Activated CD8-positive, alpha-beta memory T cell treated with anti-CD3 and anti-CD28 coated beads, Interleukin-2, amount 50 U/mL, for 48 hours (primary cell): ENCODE measurements at places on chromosomes 7 and 10.

- peak; percentile 73 for DNase-seq
These were observed at the start of gene IGF2BP3 for GRCh38 chr7:23470330-23471105. IGF2BP3 (minus strand) TSS chr7:23470491; CDS start chr7:23470110, 381 bp downstream.

- DNase-seq: no peak
These were observed 120.2 kb upstream of the RAB18 start for GRCh38 chr10:27383595-27384542.

GRCh38 chr10:103416436-103417147, 20.2 kb downstream of the PDCD11 start:
- no peak for DNase-seq

DNA sequence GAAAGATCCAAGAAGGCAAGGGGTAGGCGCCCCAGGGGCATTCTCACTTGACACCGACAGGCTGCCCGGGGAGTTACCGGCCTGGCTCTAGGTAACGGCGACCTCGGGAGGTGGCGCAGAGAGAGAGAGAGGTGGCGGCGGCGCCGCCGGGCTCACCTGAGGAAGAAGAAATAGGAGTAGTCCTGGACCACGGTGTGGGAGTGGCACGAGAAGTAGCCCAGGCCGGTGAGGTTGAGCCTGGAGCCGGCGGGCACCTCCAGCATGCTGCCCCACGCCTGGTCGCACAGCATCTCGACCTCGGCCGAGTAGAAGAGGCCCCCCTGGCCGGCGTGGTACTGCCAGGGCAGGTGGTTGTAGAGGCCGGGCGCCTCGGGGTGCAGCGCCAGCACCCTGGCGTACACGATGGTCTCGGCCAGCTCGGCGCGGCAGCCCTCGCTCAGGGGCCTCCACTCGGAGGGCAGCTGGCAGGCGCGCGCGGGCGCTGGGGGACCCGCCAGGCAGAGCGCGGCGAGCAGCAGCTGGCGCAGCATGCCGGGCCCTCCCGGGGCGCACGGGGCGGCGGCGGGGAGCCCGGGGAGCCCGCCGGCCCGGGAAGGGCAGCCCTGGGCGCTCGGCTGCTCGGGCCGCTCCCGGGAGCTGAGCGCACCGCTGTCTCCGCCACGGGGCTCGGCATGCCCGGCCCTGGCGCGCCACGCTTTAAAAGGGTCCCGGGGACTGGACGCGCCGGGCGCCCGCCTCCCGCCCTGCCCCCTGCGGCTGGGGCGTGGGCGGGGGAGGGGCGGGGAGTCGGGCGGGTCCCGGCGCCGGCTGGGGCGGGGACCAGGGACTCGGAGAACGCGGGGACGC, at the start of gene CCDC3:
TSS of gene CCDC3 (minus strand) at position 673 of the 846 bp plus-strand sequence. CDS start at position 530, 143 bp downstream.
- DNase-seq: peak; percentile 66

DNA sequence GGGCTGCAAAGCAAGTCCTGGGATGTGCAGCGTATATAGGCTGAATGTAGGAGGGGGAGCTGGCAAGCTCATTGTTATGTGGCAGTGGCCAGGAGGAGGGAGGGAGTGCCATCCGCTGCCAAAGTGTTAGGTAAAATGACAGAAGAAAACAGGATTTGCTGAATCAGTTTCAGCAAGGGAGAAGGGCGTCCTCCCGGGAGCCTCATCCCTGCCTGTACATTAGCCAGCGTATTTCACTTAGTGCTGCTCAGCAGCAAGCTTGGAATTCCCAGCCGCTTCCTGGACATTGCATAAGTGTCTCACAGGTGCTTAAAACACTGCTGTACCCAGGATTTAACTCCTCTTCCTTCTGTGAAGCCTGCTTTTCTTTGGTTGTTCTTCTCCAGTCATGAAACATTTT, 2.5 kb downstream of the NIPSNAP2 start:
- no peak for DNase-seq

GRCh38 chr7:127571741-127572505, 13.5 kb downstream of the GCC1 start:
- no peak for DNase-seq

DNA sequence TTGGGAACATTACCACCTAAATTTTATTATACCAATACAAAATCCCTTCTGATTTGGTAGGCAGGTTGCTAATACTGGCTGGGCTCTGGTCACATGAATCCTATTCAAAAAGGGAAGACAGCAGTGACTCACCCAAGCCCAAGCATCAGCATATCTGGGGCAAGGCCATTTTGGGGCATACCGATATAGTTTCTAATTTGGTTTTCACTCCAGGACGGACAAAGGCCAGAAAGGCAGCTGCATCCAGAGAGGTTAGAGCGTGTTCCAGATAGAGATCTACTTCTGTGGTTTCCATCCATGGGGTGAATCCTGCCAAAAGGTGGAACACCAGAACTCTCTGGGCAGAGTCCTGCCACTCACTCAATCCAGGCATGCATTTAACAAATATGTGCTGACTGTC, 335.8 kb downstream of the ELMO1 start:
- no peak for DNase-seq

GRCh38 chr10:3806603-3807002, 21.6 kb upstream of the KLF6 start:
- no peak for DNase-seq

DNA sequence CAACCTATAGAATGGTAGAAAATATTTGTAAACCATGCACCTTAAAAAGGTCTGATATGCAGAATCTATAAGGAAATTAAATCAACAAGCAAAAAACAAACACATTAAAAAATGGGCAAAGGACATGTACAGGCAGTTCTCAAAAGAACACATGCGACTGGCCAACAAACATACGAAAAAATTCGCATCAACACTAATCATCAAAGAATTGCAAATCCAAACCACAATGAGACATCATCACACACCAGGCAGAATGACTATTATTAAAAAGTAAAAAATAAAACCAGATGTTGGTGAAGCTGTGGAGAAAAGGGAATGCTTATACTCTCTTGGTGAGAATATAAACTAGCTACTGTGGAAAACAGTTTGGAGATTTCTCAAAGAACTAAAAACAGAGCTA, 33.2 kb downstream of the TMEM229A start:
- DNase-seq: no peak

- no peak for DNase-seq
These were observed 34.8 kb downstream of the GRK5 start for GRCh38 chr10:119242186-119242585.

GRCh38 chr7:99267481-99267840, 5.2 kb upstream of the MYH16 start:
- no peak for DNase-seq

- DNase-seq: no peak
These were observed 158.2 kb downstream of the VWC2 start for GRCh38 chr7:49931627-49932026.

- no peak for DNase-seq
These were observed 553 bp upstream of the ADD3 start for GRCh38 chr10:110007161-110007700.

- DNase-seq: no peak
These were observed 389.7 kb downstream of the INHBA start for GRCh38 chr7:41313171-41313570.

GRCh38 chr7:1270181-1270580, 37.5 kb downstream of the UNCX start:
- DNase-seq: no peak

DNA sequence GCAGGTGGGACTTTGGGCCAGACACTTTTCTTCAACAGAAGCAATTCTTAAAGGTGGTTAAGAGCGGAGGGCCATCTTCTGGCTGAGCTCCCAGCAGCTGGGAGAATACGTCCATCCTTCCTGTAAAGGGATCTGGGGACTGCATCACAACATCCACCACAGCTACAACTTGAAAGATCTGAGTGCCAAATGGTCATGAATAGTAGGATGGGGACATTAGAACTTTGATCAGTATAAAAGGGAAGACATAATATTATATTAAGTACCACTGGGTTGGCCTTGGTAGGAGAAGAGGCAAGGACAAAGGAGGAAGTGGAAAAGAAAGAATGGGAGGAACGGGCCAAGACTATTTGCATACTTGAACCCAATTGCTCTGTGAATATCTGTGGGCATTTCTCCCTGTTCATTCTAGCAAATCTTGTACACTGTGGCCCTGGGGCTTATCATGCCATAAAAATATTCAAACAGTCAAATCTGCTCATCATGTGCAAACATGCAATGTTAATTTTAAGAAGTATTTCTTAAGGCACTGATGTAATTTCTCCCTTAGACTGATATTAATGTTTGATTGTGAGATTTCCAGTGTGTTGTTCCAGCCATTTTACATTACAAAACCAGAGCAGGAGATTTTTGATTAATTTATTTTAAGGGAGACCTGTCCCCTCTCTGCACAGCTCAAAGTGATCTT, 65.5 kb upstream of the CREB5 start:
- DNase-seq: no peak

GRCh38 chr10:3491571-3491970, 293.4 kb downstream of the KLF6 start:
- DNase-seq: no peak

GRCh38 chr10:29140151-29140550, 148.7 kb upstream of the LYZL1 start:
- no peak for DNase-seq

DNA sequence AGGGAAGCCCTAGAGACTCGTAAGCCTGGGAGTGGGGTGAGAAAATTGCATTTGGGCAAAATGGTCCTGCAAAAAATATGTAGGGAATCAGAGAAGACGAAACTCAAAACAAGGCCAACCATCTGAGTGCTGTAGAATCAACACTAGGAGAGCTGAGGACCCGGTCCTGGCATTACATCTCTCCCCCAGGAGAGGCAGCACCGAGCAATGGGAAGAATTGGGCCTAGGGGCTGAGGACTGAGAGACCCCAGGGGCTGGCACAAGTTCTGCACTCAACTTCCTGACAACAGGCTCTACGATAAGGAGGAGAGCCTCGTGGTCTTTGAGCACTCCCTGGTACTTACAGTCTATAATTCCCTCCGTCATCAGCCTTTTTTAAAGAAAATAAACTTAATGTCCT, 47.6 kb downstream of the BPGM start:
- DNase-seq: no peak

DNA sequence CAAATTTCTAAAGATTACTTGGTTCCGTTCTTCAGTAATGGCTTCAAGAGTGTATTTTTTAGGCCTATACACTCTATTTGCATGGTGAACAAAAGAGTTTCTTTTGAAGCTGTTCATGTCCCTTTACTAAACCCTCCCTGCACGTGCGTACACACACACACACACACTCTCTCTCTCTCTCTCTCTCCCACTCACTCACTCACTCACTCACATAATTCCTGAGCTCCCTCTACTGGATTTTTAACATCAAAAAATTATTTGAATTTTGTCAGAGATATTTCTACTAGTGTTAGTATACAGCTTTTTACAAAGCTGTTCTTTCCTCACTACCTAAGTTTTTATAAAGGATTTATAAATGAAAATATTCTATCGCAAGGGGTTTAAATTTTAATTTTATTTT, 85.9 kb downstream of the UBE3C start:
- no peak for DNase-seq

GRCh38 chr10:31098046-31098445, 66.4 kb upstream of the ZNF438 start:
- DNase-seq: no peak

- no peak for DNase-seq
These were observed 14.3 kb downstream of the CPA1 start for GRCh38 chr7:130394421-130395195.

- no peak for DNase-seq
These were observed 140.7 kb downstream of the GLI3 start for GRCh38 chr7:42096268-42096667.

- no peak for DNase-seq
These were observed 192.9 kb downstream of the EVX1 start for GRCh38 chr7:27435461-27435860.

DNA sequence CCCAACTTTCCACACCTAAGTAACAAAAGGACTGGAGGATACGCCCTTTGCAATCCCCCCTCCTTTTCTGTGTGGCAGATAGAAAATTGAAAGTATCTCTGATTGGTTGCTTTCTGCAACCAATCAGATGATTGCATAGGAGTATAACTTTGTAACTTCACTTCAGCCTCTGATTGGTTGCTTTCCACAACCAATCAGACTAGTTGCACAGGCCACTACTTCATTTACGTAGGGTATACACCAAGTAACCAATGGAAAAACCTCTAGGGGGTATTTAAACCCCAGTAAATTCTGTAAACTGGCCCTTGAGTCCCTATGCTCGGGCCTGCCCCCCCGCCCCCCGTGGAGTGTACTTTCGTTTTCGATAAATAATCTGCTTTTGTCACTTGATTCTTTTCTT, 1080.4 kb downstream of the CNTNAP2 start:
- no peak for DNase-seq

GRCh38 chr10:5343979-5344378, 20.8 kb upstream of the UCN3 start:
- no peak for DNase-seq

- DNase-seq: no peak
These were observed 111.0 kb upstream of the JAZF1 start for GRCh38 chr7:28291559-28291958.

GRCh38 chr10:97361537-97361901, 27.0 kb upstream of the FRAT2 start:
- no peak for DNase-seq

DNA sequence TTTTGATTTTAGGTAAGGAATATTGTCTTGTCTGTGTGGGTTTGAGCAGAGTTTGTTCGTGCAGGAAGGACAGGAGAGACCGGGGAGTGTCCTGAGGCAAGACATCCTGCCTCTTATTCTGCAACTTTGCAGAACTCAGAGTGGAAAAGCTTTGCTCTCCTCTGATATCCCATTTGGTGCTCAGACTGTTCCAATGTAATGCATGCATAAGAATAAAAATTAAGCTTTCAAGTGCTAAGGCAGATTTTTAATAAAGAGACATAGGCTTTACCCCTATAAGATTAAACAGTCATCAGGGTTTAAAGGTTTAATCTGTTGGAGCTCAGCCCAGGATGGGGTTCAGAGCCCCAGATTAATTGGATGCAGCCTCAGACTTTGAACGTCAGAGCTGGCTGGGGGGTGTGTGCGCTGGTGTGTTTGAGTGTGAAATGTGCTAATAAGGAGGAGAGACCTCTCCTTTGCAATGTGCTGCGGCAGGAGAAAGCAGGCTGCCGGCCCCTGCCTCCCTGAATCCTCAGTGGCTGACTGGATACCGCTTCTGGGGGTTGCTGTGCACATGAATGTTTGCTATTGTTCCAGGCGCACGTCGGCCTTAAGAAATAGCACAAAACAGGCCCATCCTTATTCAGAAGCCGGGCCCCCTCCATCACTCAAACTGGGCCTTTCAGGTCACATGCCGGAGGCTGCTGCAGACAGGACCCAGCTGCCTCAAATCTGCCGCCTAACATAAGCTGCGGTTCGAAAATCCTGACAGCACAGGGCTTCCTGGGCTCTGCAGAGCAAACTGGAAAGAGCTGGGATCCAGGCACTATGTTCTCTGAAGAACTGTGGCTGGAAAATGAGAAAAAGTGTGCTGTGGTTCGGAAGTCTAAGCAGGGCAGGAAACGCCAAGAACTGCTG, 84.1 kb upstream of the PRR15 start:
- DNase-seq: no peak

- DNase-seq: no peak
These were observed 22.4 kb upstream of the DMTF1 start for GRCh38 chr7:87129848-87130247.
